T-cell (primary cell): ENCODE measurements at places on chromosomes 5 and 9.

GRCh38 chr5:122408592-122409224 is 96.7 kb downstream of the SNCAIP start:
- no peak for DNase-seq

- DNase-seq, result no peak
Observed at GRCh38 chr5:149728303-149728702, 1.8 kb upstream of the PPARGC1B start.

- no peak for DNase-seq
Observed at GRCh38 chr5:61277190-61277589, 54.9 kb upstream of the ZSWIM6 start.

DNA sequence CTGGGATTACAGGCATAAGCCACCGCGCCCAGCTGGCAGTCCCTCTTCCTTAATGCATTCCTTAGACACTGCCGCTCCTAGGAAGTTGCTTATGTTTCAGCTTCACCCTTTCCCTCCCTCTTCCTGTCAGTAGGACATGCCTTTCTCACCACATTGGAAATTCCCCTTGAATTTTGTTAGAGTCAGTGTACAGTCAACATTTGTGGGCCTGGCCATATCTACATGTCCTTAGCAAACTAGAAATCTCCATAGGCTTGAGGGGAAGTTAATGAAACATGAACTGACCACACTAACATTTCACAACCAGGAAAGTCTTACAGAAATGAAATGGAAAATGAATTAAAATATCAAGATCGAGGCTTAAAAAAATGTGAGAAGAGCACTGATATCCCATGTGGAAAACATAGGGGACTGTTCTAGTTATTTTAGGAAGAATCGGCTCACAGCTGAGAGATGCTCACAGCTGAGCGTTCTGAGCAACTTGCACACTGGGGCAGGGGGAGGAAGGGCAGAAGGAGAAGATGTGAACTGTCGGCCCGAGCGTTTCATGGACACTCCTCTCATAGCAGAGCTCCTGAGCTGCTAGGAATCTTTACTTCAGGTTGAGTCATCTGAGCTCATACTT is 21.1 kb upstream of the LVRN start:
- no peak for DNase-seq

GRCh38 chr9:16499892-16500291 is 370.6 kb downstream of the BNC2 start:
- no peak for DNase-seq

DNA sequence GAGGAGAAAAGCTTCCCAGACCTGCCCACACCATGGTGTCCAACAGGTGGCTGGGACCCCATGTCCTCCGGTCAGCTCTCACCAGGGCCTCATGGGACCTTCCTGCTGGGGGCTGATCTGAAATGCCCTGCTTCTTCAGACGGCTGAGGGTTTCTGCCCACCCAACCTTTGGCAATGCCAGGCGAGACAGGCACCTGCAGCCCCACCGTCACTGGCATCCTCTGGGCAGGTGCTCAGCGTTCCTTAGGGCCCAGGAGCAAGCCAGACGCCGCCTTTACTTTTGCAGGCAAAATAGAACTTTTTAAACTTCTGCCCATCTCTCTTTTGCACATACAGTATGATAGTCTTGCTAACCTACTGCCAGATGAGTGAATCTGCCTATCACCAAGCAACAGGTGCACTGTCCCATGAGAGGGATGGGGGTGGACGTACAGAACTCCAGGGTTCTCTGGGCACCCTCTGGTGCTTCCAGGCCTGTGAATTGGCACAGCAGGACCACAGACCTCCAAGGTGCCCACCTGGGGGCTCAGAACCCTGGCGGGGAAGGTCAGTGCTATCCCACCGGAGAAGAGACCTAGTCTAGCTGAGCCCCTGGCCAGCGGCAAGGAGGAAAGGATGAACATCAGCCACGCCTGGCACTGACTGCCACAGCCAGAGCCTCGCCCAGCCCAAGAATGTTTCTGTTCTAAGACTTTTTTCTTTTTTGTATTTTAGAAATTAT is 7.5 kb downstream of the OBP2B start:
- DNase-seq, result no peak

- no peak for DNase-seq
Observed at GRCh38 chr9:33450621-33451146, 3.3 kb upstream of the AQP3 start.

GRCh38 chr9:38207247-38207778 is 138.3 kb upstream of the SHB start:
- no peak for DNase-seq

DNA sequence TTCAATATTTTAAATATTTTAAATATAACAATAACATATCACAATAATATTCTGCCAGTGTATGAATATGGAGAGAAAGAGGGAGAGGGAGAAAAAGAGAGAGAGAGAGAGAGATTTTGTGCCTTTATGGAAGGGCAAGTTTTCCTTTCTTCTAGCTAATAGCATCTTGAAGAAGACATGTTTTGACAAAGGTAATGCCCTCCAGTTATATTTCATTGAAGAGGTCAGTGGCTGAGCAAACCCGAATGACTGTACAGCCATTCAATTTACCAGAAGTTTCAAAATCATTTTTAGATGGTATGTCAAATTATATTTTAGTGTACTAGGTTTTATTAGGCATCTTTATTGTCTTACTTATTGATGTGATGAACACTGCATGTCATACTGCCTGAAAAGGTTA is 139.3 kb downstream of the EMB start:
- DNase-seq, result no peak

DNA sequence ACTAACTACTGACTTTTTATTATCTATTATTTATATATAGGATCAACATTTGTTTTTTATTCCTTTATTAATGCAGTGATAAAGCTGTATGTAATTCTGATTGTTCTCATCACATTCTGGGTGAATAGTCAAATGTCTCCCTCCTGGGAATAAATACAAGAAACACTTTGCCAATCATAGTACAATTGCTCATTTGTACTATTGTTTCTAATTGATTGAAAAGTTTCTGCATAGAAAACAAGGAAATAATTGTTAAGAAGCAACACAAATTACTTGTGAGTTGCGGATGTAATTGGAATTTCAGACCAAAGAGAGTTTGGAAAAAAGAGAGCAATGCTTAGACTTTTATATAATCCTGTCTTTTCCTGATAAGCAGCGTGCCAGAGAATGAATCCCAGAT is 1013.9 kb downstream of the EFNA5 start:
- no peak for DNase-seq

DNA sequence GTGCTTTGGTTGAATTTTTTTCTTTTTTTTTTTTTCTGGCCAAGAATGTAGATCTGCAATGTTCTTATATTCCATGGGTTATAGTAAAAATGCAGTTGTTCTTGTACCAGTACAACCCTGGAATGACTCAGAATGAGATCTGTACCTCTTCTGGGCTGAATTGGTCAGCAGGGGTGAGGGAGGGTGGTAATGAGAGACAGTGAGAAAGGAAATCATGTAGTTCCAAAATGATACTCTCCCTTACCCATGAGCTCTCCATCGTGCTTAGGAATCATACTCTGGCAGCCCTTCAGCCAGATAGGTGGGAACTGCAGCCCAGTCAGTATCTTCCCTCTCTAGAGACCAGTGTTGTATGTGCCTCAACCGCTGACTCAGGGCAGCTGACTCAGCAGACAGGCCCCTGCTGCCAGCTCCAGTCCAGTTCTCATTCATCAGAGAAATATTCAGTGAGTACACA is 2.1 kb upstream of the GLIS3 start:
- DNase-seq, result no peak

GRCh38 chr5:35853631-35854030 is 3.1 kb upstream of the IL7R start:
- peak; percentile 80 for DNase-seq

- no peak for DNase-seq
Observed at GRCh38 chr5:28500511-28500910, 1462.1 kb upstream of the CDH9 start.

DNA sequence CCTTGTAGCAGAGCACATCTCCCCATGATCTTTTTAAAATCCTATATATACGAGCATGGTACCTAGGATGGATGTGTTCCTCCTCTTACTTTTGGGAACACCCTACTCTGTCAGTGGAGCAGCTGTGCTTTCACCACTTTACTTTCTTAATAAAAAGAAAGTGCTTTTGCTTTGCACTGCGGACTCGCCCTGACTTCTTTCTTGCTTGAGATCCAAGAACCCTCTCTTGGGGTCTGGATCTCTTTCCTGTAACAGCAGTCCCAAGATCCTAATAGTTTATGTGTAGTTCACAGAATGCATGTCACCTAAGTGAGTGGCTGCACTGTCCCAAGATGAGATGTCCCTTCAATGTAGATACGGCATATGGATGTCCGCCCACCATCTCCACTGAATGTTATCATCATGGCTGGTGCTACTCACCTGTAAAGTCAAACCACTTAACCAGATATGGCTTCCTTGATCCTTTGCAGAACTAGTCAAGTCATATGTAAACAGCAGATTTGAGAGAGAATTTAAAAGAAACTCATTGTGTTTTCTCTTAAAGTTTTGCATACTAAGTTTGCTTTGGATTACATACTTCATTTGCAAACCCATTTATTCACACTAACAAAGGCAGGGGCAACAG is 1.9 kb downstream of the FGF1 start:
- DNase-seq, result no peak

DNA sequence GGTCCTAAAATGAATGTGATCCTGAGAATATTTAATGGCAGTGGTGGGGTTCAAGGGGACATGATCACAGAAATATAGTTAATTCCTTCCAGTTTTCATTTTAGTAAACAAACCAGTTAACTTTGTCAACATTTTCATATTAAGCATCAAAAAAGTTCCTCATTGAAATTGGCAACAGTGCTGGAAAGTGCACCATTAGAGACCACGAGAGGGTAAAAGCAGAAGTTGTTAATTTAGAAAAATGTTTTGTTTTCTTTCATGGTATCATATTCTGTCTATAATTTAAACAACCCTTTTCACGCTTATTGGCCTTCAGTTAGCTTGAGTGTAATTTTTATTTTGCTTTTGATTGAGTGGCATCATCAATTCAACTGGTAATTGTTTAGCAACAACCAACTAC is 11.9 kb downstream of the GIN1 start:
- no peak for DNase-seq

DNA sequence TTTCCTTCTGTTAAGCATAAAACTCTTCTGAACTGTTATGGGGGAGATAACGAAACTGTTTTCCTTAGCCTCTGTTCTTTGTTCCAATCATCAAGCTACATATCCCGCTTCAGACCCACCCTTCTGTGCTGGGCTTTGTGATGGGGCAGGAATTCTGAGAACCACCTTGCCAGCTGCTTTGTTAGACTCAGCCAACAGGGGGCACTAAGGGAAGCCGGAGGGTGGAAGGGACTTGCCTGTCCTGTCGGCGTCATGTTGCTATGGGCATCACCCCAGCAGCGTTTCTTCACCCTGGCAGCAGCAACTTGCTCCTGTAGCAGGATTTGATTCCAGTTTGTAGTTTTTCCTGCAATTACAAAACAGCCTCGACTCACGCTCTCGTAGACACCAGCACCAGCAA is 169.1 kb downstream of the CAAP1 start:
- no peak for DNase-seq

GRCh38 chr9:119367683-119368075 is 1.6 kb downstream of the BRINP1 start:
- DNase-seq, result no peak

DNA sequence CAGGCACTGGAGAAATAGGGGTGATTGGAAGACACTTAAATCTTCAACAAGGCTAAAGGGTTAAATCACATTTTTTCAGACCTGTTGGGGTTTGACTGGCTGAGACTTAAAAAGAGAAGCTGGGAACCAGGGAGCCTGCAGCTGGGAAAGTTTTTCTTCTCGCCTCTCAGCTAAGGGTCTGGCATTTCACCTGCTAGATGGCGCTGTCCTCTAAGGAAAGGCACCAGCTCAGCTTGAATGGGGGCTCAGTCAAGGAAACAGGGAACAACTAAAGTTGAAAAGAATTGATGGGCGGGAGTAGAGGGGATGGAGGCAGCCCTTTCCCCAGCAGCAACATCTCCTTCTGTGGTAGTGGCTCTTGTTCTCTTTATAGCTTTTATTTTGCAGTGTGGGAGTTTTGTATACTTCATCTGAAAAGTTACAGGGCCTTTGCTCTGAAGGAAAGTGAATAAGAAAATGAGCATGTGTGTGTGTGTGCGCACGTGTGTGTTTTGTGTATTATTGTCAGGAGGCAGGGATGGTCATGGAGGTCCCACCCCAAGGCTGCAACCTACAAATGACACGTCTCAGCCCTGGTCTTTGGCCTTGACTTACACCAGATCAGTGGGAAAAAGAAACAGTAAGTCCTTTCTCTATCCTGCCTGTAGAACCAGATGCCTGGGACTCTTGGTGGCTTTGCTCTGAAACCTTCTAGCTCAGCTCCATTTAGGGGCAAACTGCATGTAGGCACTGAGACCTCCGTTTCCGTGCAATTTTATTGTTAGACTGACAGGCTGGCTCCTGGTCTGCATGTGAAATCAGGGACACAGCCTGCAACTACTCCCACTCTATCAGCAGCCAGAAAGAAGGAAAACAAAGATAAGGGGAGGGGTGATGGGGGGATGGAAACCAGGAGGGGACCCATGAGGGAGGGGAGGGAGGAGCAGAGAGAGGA is 316.2 kb upstream of the CLINT1 start:
- peak; percentile 28 for DNase-seq

DNA sequence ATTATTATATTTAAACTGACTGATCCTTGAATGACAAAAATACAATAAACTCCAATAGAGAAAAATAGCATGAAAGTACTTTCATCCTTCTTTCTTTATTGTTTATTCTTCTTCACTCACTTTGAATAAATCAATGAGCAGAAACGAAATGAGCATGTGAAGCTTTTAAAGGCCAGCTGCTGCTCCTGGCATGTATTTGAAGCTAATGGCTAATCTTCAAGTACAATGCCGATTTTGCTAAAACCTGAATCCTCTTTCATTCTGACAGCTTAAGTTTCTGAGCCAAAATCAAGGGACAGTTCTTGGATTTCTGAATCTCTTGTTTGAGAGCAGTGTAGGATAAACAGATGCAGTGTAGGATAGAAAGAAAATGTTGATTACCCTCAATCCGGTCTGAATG is 237.3 kb downstream of the CDH10 start:
- DNase-seq, result no peak

- DNase-seq, result no peak
Observed at GRCh38 chr9:83396342-83396741, 141.9 kb downstream of the FRMD3 start.

- DNase-seq, result no peak
Observed at GRCh38 chr5:125263356-125263755, 516.9 kb upstream of the ZNF608 start.

DNA sequence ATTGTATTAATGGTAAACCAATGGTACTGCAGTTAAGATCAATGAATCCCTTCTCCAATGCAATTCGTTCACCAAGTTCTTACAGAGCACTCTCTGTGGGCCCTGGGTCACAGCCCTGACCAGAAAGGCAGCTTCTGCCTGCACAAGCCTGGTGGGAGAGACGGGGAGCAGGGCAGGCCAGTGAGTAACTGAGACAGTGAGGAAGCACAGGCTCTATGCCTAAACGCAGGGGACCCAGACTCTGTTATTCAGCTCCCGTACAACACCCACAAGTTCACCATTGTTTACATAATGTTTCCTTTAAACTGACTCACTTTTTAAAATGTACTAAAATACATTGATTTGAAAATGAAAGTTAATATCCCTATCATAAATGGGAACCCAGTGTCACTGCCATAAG is 40.5 kb upstream of the CTSL start:
- no peak for DNase-seq
